ENCODE measurements at places on chromosomes 3 and 15.
A peak's percentile ranks its signal among the peaks of the same experiment; 100 is the strongest.

- peak; percentile 51 for DNase-seq
Measured at GRCh38 chr15:71800835-71801745, 9.3 kb upstream of the NR2E3 start.

- no peak for DNase-seq
Measured at GRCh38 chr3:159916052-159916451, 72.6 kb upstream of the IL12A start.

GRCh38 chr3:126456766-126457388 is 18.8 kb downstream of the ZXDC start:
- no peak for DNase-seq

- DNase-seq: no peak
Measured at GRCh38 chr3:37836589-37836988, 25.1 kb upstream of the CTDSPL start.

GRCh38 chr3:142353571-142353970 is 94.3 kb downstream of the XRN1 start:
- no peak for DNase-seq

DNA sequence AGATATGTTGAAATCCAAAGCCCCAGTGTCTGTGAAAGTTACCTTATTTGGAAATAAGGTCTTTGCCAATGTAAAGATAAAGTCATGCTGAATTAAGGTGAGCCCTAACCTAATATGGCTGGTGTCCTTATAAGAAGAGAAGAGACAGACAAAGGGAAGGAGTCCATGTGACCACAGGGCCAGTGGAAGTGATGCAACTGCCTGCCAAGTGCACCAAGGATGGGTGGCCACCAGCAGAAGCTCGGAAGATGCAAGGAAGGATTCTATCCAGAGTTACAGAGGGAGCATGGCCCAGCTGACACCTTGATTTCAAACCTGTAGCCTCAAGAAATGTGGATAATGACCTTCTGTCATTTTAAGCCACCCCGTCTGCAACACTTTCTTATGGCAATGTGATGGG is 35.3 kb upstream of the PGPEP1L start:
- DNase-seq: peak; percentile 34

- no peak for DNase-seq
Measured at GRCh38 chr15:88208396-88208795, 48.1 kb downstream of the NTRK3 start.

GRCh38 chr3:18669374-18669773 is 244.2 kb upstream of the SATB1 start:
- no peak for DNase-seq

GRCh38 chr3:106341087-106341486 is 472.3 kb upstream of the CBLB start:
- DNase-seq: no peak

DNA sequence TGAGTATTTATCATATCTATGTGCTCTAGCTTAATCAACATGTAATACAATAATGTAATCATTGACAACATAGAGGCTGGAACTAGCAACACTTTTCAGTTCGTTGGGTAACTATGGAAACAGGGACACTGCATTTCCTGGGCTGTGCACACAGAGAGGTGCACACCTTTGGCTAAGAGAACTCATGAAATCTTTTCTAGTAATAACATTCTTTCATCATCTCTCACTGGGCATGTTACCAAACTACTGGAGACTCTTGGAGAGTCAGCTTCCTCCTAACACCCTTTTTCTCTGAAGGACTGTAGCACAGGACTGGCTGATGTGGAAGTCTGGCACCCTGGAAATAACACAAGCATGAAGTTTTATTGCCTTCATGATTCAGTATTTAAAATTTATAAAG is 135.6 kb downstream of the KCNMB2 start:
- no peak for DNase-seq

GRCh38 chr3:46909535-46910161 is 32.1 kb downstream of the PTH1R start:
- peak; percentile 83 for DNase-seq

DNA sequence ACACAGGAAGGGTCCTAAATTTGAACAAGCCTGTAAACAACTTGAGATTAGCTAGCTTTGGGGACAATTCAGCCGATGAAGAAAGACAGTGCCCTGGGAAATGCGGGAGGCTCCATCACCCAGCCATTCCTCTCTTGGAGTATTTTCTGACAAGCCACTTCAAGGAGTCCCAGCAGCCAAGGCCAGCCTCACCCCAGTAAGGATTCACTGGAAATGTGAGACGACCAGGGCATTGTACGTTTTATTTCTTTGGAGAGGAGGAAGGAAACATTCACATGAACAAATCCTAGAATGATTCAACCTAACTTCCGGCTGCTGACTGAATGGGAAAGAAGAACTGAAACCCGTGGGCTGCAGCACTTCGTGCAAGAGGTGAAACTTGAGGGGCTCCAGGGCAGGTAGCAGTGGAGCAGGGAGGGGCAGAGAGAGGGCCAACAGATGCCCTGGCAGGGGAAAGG is 116.4 kb upstream of the ARHGEF3 start:
- no peak for DNase-seq

DNA sequence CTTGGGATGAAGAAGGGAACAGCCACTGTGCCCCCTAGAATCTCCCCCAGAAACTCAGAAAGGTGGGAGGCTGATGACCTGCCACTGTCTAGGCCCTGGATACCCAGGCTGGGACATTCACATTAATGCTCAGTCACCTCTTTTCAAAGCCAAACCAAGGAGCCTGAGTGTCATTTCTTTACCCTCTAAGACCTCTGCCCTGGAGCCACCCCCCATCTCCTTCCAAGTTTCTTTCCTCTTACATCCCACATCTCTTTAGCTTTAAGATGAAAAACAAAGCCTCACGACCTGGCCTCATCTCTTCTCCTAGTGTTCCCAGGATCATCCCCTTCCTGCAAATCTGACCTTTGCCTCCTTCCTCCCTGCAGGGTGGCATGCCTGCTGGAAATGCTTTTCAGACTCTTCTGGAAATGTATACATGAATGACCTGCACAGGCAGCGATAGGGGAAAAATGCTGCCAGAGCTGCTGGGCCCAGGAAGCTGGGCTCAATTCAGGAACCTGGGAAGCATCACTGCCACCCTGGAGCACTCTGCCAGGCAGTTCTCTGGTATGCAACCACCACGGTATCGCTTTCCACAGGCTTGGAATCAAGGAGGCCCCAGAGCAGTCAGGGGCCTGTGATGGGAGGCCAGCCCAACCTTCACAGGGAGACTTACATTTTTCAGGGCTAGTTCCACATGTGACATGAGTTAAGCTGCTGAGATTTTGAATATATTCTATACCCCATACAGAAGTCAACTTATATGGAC is 67.6 kb downstream of the DAPK2 start:
- no peak for DNase-seq

DNA sequence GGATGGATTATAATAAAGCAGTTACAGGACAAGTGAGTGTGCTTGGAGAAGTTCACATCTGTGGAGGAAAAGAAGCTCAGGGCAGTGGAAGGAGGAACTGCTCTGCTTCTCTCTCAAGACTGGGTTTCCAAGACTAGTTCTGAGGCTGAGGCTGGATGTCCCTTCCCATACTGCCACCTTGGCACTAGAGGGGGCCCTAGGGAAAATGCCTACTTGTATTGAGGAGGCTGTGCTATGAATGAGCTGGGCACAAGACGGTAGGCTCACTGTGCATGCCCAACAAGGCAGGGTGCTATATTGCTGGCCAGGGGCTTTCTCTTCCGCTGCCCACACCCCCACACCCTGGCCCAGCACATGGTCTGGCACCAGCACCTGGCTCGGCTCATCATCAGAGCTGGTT is 65.2 kb downstream of the SLCO2A1 start:
- DNase-seq: no peak

DNA sequence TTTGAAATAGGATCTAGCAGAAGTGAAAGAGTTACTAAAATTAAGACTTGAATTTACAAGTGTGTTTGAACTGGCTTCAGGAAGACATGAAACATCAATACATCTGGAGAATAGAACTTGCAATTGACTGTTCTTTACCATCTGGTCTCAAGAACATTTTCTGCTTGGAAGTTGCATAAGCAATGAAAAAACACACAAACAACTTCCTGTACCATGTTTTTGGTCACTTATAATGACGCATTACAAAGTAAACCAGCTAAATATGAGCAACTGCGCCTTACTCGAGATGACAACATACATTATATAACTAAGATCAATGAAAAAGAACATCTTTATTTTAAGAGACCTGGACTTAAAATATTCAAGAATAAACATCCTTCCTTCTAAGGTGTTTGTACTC is 112.5 kb downstream of the TIGIT start:
- no peak for DNase-seq

DNA sequence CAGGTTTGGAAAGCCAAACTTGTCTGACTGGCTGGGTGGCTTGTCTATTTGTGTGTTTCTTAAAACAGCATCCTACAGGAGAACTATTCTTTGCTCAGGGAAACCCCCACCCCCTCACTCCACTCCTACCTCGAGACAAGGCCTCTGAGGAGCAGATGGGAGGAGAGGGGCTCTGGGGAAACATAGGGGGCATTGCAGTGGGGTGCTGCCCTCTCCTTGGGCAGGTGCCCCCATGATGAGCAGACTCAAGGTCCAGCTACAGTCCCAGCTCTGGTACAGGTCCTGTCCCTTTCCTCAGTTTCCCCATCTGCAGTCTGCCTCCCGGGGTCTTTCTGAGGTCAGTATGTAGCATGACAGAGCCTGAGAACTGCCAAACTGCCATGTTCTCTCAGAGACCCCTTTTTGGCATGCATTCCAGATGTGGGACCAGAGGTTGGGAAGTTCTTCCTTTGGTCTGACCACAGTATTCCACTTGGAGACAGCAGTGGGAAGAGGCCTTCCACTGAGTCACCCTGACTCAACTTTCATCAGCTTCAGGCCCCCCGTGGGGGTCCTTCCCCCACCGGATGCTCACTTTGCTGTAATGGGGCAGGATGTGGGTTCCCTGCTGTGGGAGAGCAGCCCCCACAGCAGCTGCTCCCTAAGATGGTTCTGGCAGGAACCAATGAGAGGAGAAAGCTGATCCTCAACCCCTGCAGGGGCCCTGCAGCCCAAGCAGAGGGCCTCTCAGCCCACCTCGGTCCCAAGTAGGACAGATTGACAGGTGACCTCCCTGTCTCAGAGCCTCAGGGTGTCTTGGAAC is 32.3 kb upstream of the CYP11A1 start:
- DNase-seq: no peak

DNA sequence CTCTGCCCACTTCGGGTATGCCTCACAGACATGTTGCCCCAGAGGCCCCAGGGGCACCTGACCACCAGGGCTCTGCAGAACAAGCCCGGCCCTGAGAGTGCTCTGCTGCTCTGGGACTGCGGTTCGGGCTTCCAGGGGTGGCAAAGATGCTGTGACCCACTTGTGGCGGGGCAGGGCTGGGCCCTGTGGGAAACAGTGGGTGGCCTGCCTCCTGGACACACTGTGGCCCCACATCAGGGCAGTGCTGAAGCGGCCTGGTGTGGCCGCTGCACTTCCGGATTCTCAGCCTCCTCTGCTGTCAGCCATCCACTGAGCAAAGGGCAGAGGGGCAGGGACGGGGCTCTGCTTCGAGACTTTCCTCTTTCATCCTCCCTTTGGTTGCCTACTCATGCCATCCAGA is 26.5 kb upstream of the PLXND1 start:
- no peak for DNase-seq

DNA sequence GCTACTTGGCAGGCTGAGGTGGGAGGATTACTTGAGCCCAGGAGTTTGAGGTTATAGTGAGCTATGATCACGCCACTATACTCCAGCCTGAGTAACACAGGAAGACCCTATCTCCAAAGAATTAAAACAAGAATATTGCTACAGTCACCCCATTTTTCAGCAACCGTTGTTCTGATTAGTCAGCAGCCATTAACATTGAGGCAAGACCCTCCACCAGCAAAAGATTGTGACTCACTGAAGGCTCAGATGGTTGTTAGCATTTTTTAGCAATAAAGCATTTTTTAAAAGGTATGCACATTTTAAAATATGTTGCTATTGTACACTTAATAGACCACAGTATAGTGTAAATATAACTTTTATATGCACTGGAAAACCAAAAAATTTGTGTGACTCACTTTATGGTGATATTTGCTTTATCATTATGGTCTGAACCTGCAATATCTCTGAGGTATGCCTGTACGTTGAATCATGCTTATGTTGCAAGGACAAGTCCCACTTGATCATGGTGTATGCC is 492.6 kb downstream of the SQOR start:
- no peak for DNase-seq

GRCh38 chr3:127796045-127796830 is 26.1 kb downstream of the MGLL start:
- no peak for DNase-seq

DNA sequence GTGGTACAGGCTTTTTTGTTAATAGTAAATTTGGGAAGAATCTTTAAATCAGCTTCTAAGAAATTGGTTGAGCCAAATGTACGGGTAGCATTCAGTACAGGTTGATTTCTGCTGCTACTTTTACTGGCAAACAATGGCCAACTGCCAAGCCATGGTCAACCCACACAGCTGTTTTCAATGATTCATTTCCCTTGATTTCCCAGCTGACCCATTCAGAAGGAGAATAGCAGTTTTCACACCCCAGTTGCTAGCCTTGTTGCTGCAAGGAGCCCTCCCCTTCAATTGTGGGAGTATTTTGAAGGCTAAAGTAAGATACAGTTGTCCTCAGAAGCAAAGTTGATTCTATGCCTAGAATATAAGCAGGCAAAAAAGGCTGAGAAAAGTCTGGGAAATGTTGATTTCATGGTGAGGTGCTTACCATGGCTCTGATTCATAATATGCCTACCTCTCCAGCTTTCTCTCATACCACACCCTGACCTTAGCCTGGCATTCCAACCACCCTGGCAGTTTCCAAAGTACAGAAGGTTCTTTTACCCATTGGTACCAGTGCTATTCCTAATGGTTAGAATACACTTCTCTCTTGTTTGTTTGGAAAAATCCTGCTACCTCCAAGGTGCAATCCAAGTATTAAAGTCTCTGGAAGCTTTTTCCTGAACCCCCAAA is 320.3 kb upstream of the TGFBR2 start:
- DNase-seq: no peak

DNA sequence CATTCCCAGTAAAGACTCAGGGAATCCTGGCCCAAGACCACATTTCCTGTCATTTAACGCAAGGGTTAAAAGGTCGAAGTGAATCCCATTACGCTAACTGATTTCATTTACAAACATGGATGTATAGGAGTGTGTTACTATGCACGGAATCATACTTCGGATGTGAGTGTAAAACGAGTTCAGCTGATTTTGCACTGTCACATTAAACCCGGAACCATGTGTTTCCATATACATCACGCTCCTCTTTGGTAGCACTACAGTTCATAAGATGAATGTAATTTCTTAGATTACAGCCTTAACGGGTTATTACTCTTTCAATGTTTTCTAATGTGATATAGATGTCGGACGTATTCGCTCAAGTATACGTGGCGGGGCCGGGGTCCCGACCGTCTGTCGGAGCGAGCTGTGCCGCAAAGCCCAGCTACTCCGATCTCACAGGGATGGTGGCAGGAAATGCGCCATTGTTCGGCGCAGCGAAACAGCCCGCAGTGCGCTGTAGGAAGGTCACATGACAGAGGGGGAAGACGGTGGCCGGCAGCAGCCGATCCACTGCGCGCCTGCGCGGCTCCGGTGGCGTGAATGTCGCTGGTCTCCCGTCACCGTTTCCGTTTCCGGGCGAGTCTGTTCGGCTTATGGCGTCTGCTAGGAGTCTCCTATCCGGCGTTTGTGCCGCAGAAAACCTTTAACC is 97.3 kb downstream of the NPAP1 start:
- DNase-seq: no peak

Measured in AML-193 (cell line).